ENCODE measurements at places on chromosomes 2 and 18.

- no peak overlapping the region for H3K27ac ChIP-seq
- DNase-seq, result no peak
- H3K4me3 ChIP-seq, result no peak overlapping the region
Measured at GRCh38 chr2:79782576-79783452, 270.0 kb downstream of the CTNNA2 start.

DNA sequence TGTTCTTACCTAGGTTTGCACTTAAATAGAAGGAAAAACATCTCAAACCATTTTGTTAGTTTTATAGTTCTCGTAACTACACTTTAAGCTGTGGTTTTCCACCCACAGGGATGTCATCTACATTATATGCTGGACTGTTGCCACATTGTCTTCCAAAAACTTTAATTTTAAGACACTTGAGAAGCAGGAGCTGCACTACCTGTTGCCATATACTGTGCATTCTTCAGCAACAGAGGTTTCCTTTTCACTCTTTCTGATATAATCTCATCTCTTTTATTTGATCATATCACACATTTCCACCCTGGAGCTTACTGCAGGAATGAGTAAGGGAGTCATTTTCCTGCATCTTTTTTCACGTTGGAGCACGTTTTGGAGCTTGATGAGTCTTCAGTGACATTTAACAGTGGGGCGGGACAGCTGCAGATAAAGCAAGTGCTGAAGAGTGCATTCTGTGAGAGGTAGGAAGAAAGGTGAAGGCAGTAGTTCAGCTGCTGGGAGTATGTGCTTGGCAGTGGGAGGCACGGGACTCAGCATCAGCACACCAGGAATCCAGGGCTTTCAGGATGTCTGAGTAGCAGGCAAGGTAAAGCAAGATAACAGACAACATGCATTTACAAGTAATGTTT lies 3.8 kb downstream of the LIMS1 start:
- H3K36me3 ChIP-seq, result peaks cover 6% of the 10 kb centered on the region
- H3K27ac ChIP-seq, result no peak overlapping the region
- H3K4me3 ChIP-seq, result no peak overlapping the region

GRCh38 chr2:98829581-98830270 lies 98.8 kb upstream of the MGAT4A start:
- no peak overlapping the region for H3K4me3 ChIP-seq
- H3K27me3 ChIP-seq, result no peaks in the 10 kb centered on the region
- H3K4me1 ChIP-seq, result peaks cover 41% of the 10 kb centered on the region

DNA sequence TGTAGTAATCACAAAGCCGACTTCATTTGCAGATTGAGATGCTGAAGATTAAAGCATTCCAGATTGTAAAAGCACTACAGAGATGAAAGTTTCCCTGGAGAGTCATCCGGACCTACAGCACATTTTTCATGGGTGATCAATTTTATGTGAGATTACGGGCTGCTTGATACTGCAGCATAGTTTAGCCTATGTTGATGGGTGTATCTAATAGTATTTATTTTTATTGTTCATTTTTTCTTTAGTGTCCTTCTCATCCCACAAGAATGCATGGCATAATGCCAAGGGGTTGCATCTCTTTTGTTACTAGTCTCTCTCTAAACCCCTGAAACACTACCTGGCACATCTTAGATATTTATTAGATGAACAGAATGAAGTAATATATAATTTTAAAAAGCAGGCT lies 240.4 kb downstream of the MBD2 start:
- peaks cover 3% of the 10 kb centered on the region for H3K27me3 ChIP-seq
- no peaks in the 10 kb centered on the region for H3K36me3 ChIP-seq
- no peak for DNase-seq

All from activated CD8-positive, alpha-beta T cell treated with anti-CD3 and anti-CD28 coated beads for 36 hours (primary cell).